ENCODE measurements at places on chromosomes 6 and 20.

DNA sequence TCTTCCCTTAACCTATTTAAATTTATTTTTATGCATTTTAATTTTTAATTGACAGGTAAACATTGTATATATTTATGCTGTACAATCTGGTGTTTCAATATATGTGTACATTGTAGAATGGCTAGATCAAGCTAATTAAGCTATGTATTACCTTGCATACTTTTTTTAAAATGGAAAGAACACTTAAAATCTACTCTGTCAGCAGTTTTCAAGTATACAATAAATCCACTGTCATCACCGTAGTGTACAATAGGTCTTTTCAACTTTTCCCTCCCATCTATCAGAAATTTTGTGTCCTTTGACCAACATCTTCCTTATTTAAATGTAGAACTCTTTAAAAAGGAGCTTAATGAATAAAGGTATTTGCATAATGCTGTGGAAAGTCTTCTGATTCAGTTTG lies 27.6 kb downstream of the RPS12 start:
- no peak for DNase-seq

- no peak for DNase-seq
These were observed 142.8 kb downstream of the ADGB start for GRCh38 chr6:146741609-146742008.

- no peak for DNase-seq
These were observed 748.7 kb downstream of the RFPL4B start for GRCh38 chr6:113095841-113096240.

GRCh38 chr20:49666911-49667310 lies 46.8 kb downstream of the B4GALT5 start:
- DNase-seq: no peak

- DNase-seq: no peak
These were observed 7.5 kb upstream of the SLC2A10 start for GRCh38 chr20:46701986-46702385.

- no peak for DNase-seq
These were observed 93.7 kb upstream of the ATXN1 start for GRCh38 chr6:16854986-16855385.

DNA sequence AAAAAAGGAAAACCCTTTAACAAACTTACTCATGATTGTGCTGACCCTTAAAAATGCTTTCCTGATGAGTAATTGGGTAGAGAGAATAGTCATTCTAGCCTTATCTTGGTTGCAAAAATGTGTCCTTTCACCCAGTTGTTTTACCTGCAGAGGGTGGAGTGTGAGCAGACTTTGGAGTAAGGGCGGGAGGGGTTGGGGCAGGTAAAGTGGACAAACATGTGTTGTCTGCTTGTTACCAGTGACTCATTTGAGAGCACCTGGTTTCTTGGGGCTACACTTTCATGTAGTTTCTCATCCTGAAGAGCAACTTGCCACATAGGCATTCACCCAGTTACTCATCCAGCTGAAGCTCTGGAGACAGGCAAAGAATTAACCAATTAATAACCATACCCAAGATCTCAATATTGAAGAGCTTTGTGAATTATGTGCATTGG lies 121.1 kb downstream of the TNFRSF21 start:
- DNase-seq: no peak

GRCh38 chr6:38480036-38480435 lies 159.7 kb downstream of the BTBD9 start:
- DNase-seq: no peak

GRCh38 chr6:169365567-169366257 lies 112.1 kb upstream of the THBS2 start:
- no peak for DNase-seq

Data from activated naive CD4-positive, alpha-beta T cell treated with Interleukin-2 at 50 U/mL for 16 hours (primary cell).